ENCODE measurements at places on chromosomes 4 and X.

- DNase-seq = no peak
Measured at GRCh38 chr4:138804711-138805110, 210.9 kb upstream of the NOCT start.

DNA sequence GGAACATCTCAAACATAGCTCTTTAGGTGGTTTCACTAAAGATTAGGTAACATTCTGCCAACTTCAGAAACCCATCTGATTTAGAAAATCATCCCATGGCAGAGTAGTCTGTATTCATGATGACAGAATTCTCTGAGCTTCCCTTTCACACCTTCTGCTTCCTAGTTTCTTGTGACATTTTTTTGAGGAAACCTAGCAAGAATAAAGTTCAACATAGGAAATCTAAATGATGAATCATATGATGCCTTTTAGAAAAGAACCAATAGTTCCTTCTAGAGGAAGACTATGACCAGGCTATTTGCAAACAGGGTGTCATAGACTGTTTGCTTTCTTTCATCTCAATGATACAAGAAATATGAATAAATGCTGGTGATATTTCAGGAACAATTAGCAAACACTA is 49.8 kb upstream of the CAMK2D start:
- DNase-seq = no peak

GRCh38 chr4:151276787-151277562 is at the start of gene PRSS48:
PRSS48 (plus strand) TSS chr4:151277161; CDS start chr4:151277173, 12 bp downstream.
- peak; percentile 10 for DNase-seq

DNA sequence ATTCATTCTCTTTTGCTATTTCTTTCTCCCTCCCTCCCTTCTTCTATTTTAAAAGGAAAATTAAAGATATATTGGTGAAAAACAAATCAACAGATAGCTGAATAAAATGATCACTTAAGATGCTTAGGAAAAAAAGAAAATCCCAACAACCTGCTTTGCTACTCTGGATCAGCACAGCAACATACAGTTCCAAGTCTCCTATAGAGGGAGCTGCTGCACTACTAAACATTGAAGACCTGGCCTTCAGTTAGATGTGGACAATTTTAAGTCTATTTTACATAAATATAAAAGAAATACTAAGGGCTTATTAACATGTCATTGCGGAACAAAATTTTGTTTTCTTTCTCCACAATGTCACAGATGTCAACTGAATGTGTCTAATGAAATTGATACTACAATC is 226.4 kb downstream of the MAGEB5 start:
- DNase-seq = no peak

DNA sequence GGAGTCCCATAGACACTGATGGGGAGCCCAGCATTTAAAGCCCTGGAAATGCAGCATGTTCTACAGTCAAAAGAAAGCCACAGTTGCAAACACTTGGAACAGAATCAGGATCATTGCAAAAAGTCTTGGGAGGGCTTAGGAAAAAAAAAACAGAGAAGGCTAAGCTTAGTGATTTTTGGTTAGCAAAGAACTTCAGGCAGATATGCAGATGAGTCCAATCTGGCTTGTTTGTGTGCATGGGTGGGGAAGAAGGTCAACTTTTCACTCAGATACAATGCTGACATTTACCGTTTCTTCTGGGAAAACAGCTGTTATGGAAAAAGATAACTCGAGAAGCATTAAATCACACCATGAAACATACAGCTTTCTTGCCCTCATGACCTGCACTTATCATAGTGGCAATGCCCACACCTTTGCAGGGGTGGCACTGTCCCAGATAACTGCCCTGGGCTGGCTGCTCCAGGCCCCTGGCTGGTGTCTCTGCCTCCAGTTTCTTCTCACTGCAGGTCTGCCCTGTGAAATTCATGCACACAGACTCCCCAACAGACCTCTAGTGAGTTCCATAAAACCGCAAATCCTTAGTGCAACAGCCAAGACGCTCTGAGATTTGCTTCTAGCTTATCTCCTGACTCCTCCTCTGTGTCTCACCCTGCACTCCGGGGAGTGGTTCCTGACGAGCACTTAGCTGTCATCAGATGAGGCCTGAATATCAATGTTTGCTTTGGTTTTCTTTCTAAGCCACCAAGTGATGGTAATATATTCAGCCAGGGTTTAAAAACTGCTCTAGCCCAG is 99.2 kb downstream of the DRD5 start:
- DNase-seq = no peak

All from CD4-positive, alpha-beta T cell treated with Interleukin-1 beta for 1 hour (primary cell).